ENCODE measurements at places on chromosomes 11 and 22.
A peak's percentile ranks its signal among the peaks of the same experiment; 100 is the strongest.

DNA sequence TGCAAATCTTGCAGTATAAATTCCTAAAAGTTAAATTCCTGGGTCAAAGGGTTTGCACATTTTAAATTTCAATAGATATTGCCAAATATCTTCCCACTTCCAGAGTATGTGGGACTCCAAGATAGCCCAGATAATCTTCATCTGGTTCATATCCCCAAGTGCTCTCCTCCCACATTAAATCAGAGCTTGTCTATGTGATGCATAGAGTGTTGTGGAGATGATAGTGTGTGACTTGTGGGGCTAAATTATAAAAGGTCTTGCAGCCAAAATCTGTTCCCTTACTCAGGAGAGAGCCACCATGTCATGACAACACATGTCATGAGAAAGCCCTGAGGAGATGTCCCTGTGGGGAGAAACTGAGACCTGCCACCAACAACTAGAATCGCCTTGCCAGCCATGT, 39.9 kb upstream of the TEAD1 start:
- no peak for DNase-seq

DNA sequence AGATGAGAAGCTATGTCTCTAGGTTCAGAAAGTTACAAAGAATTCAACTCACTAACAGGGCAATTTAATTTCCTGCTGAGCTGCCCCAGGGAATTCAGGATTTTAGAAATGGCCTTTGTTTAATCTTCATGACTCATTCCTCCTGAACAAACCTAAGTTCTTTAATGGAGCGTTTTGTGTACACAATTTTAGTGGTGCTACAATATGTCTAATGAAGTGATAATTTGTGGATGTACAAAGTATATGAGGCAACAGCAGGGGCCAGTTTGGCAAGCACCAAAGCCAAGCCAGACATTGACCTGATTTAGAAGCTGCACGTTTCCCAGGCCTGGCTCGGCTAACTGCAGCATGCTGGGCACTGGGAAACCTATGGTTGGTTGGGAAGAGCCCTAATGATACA, 34.4 kb upstream of the HEPHL1 start:
- DNase-seq = peak; percentile 27

DNA sequence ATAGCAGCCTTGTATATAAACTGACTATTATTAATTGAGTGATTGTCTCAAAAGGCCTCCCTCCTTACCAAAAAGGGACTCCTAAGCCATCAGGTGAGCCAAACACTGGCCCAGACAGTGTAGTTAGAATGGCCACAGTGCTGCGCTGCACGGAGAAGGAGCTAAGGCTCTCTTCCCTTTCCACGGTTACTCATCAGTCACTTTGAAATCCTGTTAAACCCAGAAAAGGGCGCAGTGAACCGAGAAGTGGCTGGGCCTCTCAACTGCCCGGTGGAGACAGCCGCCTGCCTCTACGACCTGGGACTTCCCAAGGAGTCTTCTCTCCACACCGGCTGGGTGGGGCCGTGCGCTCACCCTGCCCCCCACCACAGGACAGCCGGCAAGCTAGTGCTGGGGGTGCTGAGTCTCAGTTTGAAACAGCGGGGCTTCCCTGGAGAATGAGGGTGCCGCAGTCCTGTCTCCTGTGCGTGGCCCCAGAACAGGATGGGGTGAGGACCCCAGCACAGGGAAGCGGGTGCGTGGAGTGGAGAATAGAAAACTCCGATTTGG, 1.3 kb downstream of the MYH9 start:
- peak; percentile 88 for DNase-seq

DNA sequence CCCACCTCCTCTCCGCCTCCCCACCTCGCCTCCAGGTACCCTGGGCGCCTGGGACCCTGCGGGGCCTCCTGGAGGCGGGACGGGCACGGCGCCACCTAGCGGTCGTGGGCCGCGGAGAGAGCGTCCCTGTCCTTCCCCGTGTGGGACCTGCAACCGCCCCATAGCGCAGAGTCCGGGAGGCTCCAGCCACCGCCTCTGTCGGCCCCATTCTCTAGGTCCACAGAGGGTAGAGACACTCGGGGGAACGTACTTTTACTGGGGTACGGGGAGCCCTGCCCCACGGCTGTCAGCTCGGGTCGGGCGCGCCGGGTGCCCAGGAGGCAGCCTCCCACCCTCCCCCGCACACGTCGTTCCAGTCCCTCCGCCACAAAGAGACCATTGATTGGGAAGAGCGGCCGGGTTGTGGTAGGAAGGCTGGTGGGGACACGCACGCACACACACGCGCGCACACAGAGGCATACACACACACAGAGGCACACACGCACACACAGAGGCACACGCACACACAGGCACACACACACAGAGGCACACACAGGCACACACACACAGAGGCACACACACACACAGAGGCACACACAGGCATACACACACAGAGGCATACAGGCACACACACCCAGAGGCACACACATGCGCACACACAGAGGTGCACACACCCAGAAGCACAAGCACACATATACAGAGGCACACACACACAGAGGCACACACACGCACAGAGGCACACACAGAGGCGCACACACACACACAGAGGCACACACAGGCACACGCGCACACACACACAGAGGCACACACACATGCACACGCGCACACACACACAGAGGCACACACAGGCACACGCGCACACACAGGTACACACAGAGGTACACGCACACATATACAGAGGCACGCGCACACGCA, 12.6 kb upstream of the NECTIN1 start:
- no peak for DNase-seq

DNA sequence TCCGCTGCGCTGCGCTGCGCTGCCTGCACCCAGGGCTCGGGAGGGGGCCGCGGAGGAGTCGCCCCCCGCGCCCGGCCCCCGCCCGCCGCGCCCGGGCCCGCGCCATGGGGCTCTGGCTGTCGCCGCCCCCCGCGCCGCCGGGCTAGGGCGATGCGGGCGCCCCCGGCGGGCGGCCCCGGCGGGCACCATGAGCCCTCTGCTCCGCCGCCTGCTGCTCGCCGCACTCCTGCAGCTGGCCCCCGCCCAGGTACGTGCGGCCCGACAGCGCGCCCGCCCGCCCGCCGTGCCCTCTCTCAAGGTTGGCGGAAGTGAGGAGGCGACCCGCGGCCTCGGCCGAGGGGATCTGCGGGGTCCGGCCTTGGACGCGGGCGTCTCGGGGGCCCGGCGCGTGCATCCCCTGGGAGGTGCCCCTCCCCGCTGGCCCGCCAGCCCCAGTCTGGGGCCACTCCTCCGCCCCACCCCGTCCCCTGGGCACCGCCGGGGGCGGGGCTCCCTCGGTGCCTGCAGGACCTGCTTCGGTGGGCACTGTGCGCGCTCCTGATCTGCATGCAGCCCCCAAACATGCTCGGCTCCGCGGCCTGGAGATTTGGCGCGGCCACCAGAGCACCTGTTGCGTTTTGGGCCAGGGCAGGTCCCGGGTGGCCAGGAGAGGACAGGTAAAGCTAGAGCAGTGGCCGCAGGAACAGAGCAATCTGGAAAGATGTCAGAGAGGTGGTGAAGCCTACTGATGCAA, 429 bp downstream of the VEGFB start:
- DNase-seq = peak; percentile 30

- DNase-seq = no peak
These were observed 15.0 kb downstream of the MED15 start for GRCh38 chr22:20522134-20523004.

- DNase-seq = no peak
These were observed 6.5 kb downstream of the APOBEC3A start for GRCh38 chr22:38963872-38964271.

- peak; percentile 67 for DNase-seq
These were observed 1.8 kb upstream of the PACS1 start for GRCh38 chr11:66068154-66068821.

DNA sequence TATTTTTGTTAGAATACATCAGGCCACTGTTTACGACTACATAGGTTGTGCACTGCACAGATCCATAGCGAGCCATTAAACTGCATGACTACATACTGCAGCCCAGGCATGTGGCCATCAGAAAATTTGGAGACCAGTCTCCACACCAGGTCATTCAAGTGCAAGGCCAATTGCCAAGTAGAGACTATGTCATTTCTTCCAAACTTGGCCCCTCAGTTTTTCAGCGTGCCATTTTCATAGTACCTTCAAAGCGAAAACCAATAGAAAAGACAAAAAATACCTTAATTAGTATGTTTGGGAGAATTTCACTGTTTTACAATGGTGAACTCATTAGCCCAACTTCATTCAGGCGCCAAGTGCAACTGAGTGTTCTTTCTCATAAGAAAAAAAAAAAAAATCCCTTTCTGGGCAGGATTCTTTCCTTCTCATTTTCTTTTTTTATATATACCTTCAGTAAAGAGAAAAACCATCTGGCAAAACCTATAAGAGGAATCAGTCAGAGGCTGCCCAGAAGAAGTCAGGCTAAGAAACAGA, 30.4 kb downstream of the PAMR1 start:
- no peak for DNase-seq

DNA sequence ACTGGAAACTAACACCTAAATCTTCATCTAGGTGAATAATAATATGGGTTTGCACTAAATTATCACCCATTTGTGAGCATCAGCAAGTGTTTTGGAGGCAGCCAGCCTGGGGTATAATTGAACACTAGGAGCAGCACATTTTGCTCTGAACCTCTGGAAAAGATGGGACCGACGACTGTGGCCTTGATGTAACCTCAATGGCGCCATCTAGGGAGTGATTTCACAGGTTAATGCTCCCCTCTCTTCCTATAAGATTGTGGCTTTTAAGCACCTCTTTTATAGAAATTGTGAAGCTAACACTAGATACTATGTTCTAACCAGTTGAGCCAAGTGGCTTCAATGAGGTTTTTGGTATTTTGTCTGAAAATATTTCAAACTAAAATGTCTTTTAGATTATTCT, 203.7 kb downstream of the NELL1 start:
- DNase-seq = peak; percentile 78

DNA sequence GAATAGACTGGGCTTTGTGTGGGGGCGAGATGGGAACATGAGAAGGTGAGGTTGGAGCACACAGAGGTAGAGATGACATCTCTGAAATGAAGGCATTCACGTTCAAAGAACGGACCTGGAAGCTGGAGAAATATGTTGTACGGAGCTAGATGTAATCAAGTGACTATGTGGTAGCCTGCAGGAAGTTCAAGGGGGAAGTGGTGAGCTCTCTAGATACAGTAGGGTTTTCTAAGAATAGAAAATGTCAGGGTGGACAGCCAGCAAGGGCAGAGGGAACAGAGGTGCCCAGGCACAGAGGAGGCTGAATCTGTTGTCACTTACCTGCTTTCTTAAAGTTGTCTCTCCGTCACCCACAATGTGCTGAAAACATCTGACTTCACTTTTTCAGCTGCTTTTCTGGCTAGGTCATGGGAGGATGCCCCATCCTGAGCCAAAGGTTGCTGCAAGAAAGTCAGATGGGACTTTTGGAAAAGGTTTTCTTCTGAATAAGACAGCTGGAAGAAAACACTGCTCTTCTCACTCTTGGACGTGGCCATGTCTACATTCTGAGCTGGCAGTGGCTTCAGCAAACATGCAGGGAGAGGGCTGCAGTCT, 171.5 kb upstream of the B3GAT1 start:
- no peak for DNase-seq

DNA sequence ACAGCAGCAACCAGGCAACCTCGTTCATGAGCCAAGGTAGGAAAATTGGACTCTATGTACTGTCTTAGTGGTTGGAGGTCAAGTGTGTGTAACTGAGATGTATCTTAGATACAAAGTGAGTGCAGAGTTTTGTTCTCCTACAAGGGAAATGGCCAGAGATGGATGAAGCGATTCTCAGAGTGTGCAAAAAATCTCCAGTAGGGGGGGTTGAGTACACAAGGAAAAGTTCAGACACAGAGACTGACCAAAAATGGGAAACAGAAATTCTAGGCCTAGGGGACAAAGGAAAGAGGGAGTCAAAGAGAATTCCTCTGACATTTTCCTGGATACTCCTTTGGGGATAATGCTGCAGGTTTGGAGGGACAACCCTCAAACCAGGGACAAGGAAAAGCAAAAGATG, 38.2 kb upstream of the OR5AK2 start:
- DNase-seq = no peak

DNA sequence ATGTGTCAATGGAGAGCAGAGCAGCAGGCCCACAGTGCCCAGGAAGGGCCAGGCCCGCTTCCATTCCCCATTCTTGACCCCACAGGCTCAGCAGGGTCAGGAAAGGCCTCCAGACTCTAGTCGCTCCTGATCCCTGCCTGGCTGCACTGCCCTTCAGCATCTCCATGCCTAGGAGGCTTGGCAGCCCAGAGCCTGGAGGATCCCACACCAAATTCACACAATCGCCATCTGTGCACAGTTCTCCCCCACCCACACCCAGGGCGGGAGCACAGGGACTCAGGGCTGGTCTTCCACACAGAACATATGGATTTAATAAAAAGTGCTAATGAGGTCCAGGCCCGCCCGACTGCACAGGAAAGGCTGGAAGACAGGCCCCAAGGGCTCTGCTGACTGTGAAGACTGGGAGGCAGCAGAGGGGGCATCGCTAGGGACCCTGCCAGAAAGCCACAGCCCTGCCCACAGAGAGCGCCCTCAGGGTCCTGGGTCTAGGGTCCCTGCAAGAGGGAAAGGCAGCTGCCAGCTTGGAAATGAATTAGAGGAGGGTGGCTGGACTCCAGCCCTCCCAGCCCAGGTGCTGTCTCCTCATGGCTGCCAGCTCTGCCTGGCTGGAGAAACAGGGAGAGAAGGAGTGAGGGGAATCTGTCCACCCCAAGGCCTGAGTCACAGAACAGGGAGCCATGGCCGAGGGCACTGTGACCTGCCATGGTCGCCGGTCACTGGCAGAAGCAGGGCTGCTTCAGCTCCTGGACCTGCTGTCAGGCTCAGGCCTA, 39.7 kb downstream of the DKK3 start:
- DNase-seq = no peak

DNA sequence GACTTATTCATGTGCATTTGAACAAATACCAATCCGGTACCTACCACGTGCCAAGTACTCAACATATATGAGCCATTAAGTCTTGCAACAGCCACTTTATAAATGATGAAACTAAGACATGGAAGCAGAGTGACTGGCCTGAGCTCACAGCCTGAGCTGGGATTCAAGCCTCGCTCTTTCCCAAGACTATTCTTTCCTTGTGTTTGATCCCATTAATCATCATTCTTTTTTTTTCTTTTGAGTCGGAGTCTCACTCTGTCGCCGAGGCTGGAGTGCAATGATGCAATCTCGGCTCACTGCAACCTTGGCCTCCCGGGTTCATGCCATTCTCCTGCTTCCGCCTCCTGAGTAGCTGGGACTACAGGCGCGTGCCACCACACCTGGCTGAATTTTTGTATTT, 119.3 kb downstream of the ABTB2 start:
- no peak for DNase-seq

DNA sequence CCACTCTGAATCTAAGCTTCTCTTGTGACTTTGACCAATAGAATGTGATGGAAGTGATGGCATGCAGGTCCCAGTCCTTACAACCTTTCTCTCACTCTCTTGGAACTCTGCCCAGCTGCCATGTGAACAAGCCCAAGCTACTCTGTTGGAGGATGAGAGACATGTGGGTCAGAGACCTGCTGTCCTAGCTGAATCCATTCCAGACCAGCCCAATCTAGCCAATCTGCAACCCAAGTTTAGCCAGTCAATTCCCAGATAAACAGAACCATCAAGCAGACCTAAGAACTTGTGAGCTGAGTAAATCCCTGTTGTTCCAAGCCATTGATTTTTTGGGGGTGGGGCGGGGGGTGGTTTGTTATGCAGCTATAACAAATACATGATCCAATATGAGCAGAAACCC, 69.2 kb upstream of the GRK3 start:
- no peak for DNase-seq

Measured in NCI-H2029 (cell line).